Hair follicle dermal papilla cell (primary cell): ENCODE measurements at places on chromosomes 4 and X. TPM values are rescaled to one million over a fixed set of nuclear protein-coding genes. Genes with fewer than 3 reads are reported as not detected.

The CPLX1 gene
- not detected in 2 replicates for total RNA-seq

The GNL3L gene
- total RNA-seq: 38.7 and 44.0 TPM in 2 replicates

The CENPVL1 gene
- not detected in 2 replicates for total RNA-seq

The CD99 gene
- 309 and 366 TPM in 2 replicates for total RNA-seq

The SMIM10 gene
- 2.8 and 3.6 TPM in 2 replicates for total RNA-seq

The PAGE5 gene
- total RNA-seq: not detected in 2 replicates

The XG gene
- 8.0 and 14.1 TPM in 2 replicates for total RNA-seq

The PNMA5 gene
- not detected in 2 replicates for total RNA-seq

The IL3RA gene
- 0.16 TPM in 1 of 2 replicates, not detected in the other for total RNA-seq
